Effector CD4-positive, alpha-beta T cell (primary cell): ENCODE measurements at places on chromosomes 13 and 19.

GRCh38 chr19:756236-756635, 5.3 kb downstream of the MISP start:
- DNase-seq: no peak

- DNase-seq: peak; percentile 69
These were observed 11.6 kb upstream of the NFIX start for GRCh38 chr19:12983542-12984142.

DNA sequence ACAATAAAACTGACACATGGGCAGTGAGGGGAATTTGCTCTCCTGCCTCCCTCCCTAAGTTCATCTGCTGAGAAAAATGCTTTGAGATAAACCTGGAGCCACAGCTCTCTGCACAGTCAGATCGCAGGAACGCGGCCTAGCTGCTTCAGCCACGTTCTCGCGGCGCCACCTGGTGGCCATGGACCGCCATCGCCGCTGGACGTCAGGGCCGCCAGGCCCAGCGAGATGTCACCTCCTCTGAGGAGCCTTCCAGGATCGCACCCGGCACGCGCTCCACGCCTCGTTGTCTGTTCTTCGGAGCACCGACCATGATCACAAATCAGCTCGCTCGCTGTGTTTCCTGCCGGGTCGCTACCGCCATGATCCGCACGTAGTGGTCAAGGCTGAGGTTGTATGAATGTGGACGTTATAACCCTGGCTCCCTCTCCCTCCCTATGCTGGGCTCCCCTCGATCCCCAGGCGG, 20.6 kb upstream of the USP29 start:
- DNase-seq: peak; percentile 20

DNA sequence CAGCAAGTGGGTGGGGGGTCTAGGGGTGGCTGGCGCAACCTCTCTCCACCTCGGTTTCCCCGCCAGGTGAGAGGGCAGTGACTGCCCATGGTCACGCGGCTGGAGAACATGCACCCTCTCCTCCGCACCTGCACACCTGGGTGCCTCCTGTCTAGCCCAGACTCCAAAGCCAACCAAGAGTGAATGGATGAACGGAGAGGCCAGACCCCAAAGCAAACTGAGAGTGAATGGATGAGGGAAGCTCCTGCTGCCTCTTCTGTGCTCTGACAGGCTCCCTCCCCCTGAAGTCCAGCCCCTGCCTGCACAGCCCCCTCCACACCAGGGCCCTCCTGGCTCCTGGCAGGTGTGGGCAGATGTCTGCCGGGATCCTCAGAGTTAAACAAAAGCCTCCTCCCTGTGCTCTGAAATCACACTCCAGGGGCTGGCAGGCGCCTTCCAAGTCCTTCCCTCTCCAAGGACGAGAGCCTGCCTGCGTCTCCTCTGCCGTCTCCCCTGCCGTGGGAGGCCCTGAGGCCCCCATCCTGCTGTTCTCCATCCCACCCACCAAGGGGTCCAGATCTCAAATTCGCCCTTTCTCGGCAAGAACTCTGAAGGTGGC, 2.2 kb downstream of the SBNO2 start:
- no peak for DNase-seq

DNA sequence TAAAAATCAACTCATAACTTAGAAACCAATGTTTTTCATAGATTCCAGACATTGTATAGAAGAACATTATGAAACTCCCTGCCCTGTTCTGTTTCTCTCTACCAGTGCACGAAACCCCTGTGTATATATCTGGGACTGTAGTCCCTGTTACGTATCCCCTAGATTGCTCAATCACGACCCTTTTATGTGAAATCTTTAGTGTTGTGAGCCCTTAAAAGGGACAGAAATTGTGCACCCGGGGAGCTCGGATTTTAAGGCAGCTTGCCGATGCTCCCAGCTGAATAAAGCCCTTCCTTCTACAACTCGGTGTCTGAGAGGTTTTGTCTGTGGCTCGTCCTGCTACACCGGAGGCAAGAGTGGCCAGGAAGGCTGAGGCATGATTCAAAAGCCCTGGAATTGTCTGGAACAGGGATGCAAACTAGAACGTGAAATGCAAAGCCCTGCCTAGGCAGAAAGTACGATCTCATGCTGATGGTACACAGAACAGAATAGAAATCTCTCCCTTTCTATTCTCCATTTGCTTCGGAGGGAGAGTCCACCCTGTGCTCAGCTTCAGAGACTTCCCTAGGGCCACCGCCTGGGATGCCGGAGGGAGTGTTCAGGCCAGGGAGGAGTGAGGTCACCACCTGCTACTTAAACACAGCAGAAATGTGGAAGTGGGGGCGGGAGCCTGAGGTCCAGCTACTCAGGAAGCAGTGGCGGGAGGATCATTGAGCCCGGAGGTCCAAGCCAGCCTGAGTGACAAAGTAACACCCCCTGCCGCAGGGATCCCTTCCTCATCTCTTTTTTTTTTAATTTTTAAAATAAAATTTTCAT, 758 bp upstream of the ZNF888 start:
- DNase-seq: no peak

GRCh38 chr13:30730526-30730925, 4.8 kb upstream of the ALOX5AP start:
- DNase-seq: no peak

DNA sequence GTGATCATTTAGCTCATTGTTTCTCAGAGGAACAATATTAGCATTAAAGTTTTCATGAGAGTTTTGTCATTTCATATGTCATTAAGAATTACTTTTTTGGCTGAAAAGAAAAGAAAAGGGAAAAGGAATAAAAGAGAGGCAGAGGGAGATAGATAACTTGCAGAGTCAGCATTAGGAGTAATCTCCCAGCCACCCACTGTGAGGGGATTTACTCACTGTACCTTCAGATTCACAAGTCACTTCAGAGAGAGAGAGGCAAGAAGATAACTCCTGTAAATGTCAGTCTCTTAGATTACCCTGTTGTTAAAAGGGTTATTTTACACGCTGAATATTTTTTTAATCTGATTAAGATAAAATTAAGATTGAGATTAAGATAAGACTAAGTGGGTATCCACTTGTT, 125.2 kb downstream of the POU4F1 start:
- no peak for DNase-seq

DNA sequence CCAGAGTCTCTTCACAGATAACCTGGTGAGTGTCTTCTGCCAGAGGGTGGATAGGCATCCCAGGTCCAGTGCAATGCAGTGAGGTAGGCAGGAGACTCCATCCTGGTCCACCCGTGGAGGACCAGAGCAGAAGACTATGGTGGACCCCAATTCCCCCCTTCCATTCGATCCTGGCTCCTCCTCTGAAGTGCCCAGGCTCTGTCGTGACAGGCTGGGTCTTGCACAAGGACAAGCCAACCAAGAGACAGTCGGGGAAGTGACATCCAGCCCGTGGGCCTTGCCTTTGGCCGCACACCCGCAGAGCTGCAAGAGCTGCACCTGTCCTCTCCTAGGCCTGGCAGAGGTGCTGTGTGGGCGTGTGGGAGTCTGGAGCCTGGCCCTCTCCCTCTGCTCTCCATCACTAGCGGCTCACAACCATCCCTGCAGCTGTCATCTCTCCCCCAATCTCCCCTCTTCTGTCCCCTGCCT, 3.1 kb downstream of the ZNF784 start:
- no peak for DNase-seq
